ENCODE measurements at places on chromosomes 16 and 17. TPM values are rescaled to one million over a fixed set of nuclear protein-coding genes. Genes with fewer than 3 reads are reported as not detected.

KRT31 gene
- polyA plus RNA-seq, result 6.4 TPM

ZNF75A gene
- polyA plus RNA-seq, result 44.7 TPM

SHISA6 gene
- 0.02 TPM for polyA plus RNA-seq

PDILT gene
- polyA plus RNA-seq, result 0.16 TPM

MYL11 gene
- 12.5 TPM for polyA plus RNA-seq

TMIGD1 gene
- not detected for polyA plus RNA-seq

XPO6 gene
- polyA plus RNA-seq, result 161 TPM

TNFRSF17 gene
- 3.5 TPM for polyA plus RNA-seq

PTX4 gene
- 0.05 TPM for polyA plus RNA-seq

KRT24 gene
- 1.9 TPM for polyA plus RNA-seq

HOXB13 gene
- 0.32 TPM for polyA plus RNA-seq

GOT2 gene
- 38.6 TPM for polyA plus RNA-seq

CDIP1 gene
- 24.9 TPM for polyA plus RNA-seq

ACSM2A gene
- 0.21 TPM for polyA plus RNA-seq

TSPAN10 gene
- 1.8 TPM for polyA plus RNA-seq

CTNS gene
- polyA plus RNA-seq, result 8.8 TPM
